ENCODE measurements at places on chromosomes 4 and X. TPM values are rescaled to one million over a fixed set of nuclear protein-coding genes. Genes with fewer than 3 reads are reported as not detected.

GRCh38 chrX:68571610-68572311, 72.9 kb downstream of the YIPF6 start:
- DNase-seq, result no peak
- H3K4me1 ChIP-seq, result no peaks in the 10 kb centered on the region
- H3K36me3 ChIP-seq, result no peaks in the 10 kb centered on the region
- no peak overlapping the region for H3K27ac ChIP-seq

MAGEC2 gene
- total RNA-seq, result not detected

DNA sequence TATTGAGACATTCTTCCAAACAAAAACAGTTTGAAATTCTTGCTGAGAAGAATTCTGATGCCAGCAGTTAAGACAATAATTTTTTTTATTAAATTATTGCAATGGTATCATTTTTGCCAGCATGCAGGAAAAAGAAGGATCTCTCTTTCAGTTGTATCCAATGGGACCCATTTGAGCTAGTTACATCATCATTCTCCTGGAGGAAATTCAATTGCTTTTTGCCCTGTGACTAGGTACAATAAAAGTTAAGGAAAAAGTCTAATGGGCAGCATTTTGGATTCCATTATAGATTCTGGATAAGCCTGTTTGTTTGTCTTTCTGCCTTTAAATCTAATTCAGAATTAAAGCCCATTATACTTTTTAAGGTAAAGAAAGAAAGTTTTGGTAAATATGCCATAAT, 10.5 kb upstream of the FRYL start:
- H3K4me3 ChIP-seq, result no peak overlapping the region
- H3K4me1 ChIP-seq, result no peaks in the 10 kb centered on the region
- H3K36me3 ChIP-seq, result no peaks in the 10 kb centered on the region
- no peak overlapping the region for H3K27ac ChIP-seq
- H3K27me3 ChIP-seq, result no peaks in the 10 kb centered on the region
- no peak for DNase-seq

C4orf54 gene
- not detected for total RNA-seq

DNA sequence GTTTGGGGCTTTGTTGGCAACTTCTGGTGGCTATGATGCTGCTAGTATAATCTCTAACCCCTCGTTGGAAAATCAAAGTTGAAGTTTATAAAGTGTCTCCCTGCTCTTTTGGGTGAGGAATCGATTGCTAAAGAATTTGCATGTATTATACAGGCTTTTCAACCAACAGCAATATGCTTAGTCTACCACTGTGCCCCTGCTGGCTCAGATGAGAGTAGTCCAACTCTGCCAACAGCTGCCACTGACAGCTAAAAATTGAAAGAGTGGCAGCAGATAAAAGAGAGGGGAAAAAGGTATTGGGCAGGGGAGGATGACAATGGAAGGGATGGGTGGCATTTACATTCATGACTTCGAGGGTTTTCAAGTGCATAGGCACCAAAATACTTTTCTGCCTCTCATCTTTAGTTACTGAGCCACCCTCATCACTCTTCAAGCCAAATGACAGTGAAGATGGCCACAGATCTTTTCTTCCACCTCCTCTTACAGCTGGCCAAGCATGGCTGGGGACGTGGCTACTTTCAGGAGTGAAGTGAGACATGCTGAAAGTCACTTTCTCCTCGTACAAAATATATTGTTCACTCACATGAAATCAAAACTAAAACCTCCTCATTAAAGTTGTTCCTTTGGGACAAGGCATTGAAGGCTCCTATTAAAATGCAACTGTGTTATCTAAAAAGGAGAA, 2.7 kb upstream of the GRIA3 start:
- no peaks in the 10 kb centered on the region for H3K27me3 ChIP-seq
- H3K27ac ChIP-seq, result no peak overlapping the region
- no peaks in the 10 kb centered on the region for H3K36me3 ChIP-seq

GRCh38 chrX:47232197-47232802, 509 bp upstream of the USP11 start:
- peaks cover 4% of the 10 kb centered on the region for H3K36me3 ChIP-seq
- H3K27ac ChIP-seq, result peak overlapping the region; percentile 98
- H3K27me3 ChIP-seq, result no peaks in the 10 kb centered on the region
- peak overlapping the region; percentile 52 for H3K4me3 ChIP-seq
- no peak for DNase-seq
- peaks cover 19% of the 10 kb centered on the region for H3K4me1 ChIP-seq

DNA sequence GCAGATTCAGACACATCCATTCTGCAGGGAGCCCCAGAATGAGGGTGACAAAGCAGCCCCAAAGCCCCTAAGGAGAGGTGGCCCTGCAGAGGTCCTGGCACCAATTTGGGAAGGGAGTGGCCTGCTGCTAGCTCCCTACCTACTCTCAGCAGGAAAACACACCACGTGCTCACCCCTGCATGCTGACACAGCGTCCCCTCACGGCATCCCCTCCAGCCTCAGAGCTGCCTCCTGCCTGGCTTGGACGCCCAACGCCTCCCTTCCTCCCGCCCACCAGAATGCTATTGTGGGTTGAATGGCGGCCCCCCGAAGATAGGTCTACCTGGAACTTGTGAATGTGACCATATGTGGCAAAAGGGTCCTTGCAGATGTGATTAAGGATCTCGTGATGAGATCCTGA, 28.8 kb downstream of the ZFYVE28 start:
- H3K27me3 ChIP-seq, result no peaks in the 10 kb centered on the region
- no peak overlapping the region for H3K4me3 ChIP-seq

FAM133A gene
- total RNA-seq, result not detected
